ENCODE measurements at places on chromosomes 1 and 21.

GRCh38 chr21:42062236-42063022 is 8.7 kb upstream of the UMODL1 start:
- peak; percentile 86 for DNase-seq

DNA sequence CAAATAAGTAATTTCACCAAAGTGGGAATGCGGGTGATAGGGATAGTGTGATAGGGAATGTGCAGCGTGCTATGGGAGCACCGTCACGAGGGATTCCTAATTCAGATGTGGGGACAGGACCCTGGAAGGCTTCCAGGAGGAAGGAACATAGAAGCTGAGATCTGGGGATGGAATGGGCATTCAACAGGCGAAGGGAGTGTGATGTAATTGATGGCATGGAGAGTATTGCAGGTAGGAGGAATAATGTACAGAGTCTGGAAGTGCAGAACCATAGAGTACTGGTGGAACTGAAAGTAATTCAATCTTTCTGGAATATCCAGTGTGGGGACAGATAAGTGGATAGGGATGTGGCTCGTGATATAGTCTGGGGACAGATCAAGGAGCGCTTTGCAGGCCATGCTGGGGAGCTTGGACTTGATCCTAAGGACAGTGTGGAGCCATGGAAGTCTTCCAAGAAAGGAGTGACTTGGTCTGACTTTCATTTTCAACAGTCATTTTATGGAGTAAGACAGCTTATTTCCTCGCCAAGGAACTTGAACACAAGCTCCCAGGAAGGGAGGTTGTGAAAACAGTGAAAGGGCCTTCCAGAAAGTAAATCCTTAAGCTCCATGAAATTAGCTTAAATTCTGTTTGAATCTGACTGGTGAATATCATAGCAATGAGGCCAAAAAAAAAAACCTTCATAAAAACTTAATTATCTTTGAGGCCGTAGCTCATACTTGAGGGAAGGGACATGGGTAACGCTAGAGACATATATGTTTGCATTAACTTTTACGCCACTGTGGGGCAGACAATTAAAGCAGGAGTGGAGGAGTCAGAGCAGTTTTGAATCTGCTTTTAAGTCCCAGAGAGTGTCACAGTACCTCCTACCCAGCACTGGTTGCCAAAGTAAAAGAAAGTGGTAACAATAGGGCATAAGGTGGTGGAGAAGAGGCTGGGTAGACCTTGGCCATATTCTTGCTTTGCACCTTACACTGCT is 55.8 kb downstream of the ROR1 start:
- DNase-seq = no peak

GRCh38 chr1:70672442-70672888 is 261.4 kb downstream of the CTH start:
- DNase-seq = no peak

DNA sequence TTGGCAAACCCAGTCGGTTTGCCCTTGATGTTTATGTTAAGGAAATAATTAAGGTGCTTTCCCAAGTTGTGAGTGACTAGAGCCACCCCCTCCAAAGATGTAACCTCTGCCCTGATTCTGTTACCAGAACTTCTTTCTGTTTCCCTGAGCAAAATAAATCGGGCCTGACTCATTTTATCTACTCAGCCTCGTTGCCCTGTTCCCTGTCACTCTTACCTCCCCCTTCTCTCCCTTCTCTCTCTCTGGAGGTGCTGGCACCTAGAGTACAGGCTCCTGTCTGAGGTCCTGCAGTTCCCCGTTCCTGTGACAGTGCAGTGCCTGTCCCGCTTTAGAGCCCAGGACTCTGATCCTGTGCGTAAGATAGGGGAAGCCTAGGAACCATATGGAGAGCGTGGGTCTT is 35.4 kb downstream of the CXADR start:
- no peak for DNase-seq

DNA sequence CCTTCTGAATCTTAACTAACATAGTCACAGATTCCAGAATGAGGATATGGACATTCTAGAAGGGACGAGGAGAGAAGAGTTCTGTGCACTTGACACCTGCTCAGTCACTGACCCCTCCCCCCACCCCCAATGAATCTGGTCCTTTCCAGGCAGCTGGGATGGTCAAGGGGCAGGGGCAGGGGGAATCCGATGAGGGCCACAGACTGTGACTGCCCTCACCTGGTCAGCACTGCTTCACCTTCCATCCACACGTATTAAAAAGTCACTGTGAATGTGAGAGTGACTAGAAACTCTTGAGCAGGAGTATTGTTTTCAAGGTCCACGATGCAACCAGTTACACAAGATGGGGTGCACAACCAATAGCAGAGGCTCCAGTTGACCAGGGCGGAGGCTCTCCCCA is 9.5 kb upstream of the PRAMEF12 start:
- no peak for DNase-seq

DNA sequence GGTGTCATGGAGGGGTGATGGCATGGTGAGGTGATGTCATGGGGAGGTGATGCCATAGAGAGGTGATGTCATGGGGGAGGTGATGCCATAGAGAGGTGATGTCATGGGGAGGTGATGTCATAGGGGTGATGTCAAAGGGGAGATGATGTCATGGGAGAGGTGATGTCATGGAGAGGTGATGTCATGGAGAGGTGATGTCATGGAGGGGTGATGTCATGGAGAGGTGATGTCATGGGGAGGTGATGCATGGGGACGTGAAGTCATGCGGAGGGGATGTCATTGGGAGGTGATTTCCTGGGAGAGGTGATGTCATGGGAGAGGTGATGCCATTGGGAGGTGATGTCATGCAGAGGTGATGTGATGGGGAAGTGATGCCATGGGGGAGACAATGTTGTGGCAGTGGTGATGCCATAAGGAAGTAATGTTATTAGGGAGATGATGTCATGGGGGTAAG is 92.1 kb upstream of the C1orf174 start:
- no peak for DNase-seq

DNA sequence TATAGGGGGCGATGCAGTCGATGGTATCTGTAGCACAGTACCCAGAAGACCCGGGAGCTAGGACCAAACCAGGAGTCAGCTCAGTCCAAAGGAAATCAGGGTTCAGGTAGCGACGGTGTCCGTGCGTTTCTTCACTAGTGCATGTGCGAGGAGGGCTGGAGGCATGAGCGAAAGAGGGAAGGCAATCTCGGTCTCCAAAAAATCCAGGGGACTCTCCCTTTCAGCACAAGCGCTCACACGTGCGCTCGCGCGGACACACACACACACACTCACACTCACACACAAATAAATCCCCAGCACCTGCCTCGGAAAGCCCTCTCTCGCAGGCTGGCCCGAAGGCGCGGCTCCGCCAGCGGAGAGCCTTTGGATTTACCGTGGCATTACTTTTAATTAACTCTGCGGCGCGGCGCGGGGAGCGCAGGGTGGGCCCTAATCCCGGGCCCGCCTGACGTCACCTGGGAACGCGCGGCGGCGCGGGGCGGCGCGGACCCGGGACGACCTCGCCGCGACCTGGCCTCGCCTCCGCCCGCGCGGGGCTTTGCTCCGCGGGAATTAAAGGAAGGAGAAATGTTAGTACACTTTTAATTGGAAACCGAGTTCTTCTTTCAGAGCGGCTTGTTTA is 121.2 kb downstream of the LMX1A start:
- DNase-seq = no peak

- no peak for DNase-seq
Measured at GRCh38 chr1:40024671-40025070, 15.9 kb upstream of the CAP1 start.

DNA sequence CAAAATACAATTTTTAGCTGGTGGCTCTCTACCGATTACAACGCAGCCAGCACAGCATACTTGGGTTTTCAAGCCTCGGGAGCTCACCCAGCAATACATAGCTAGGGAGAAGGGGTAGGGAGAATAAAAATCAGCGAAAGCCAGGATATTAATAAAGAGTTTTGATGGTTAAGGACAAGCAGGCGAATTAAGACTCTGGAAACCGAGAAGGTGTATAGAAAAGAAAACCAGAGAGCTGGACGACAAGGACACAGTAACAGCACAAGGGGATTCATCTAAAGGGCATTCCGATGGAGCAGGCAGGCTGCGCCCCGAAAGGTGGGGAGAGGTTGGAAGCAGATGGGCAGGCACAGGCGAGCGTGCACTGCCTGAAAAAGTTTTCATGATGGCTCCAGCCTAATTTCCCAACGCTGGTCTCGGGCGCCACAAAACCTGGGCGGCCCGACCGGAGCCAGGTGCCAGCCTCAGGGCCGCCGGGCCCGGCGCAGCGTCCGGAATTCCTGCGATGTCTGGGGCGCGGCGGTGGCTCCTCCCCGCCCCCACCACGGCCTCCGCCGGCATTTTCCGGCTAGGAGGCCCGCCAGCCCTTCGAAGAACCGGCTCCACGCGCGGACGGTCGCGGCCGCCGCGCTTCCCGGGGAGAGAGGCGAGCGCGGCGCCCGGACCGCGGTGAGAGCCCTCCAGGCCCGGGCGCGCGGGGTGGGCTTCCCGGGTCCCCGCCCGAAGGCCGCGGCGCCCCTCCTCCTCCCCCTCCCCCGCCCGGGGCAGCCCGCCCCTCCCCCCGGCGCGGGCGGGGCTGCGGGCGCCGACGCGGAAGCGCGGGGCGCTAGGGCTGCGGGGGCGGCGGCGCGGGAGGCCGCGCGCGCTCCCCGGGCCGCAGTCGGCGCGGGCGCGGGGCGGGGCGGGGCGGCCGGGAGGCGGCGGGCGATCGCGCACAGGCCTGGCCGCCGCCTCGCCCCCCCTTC is 774 bp upstream of the DYRK1A start:
- DNase-seq = no peak

- DNase-seq = no peak
Measured at GRCh38 chr1:228358039-228358763, 48.4 kb downstream of the TRIM11 start.

GRCh38 chr21:29669416-29669815 is 270.4 kb downstream of the GRIK1 start:
- DNase-seq = no peak

DNA sequence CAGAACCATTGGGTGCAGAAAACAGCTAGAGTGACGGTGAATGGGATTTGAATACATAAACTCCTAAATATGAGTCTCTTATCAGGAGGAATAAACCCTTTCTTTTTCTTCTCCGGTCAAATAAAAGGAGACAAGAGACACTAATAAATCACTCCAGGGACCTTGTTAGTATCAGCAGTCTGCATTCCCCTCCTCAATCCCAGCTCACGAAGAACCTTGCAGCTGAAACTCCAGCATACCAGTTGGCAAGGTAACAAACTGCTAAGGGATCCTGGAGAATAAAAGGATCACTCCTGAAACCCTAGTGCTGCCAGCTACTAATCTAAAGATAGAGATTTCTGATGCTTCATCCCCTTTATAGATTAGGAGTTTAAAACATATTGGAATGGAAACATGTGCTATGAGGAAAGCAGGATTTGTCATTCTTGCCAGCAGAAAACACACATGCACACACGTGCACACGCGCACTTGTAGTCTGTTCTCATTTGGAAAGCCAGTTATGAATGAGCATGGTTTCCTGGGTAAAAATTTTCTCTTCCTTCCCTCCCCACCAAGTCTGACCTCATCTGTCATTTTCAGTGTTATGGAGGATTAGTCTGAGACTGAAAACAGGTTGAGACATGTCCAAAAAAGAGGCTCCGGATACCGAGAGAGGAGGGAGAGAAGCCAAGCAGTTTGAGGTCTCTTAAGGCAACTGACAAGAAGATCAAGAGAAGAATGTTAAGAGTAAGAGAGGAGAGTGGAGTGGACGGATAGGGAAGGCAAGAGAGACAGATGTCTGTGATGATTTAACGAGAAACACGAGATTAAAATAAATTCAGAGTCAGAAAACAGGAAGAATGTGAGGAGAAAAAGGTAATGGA is 10.9 kb downstream of the IER5 start:
- DNase-seq = peak; percentile 61

- no peak for DNase-seq
Measured at GRCh38 chr1:238438311-238439270, 547.9 kb upstream of the ZP4 start.

- no peak for DNase-seq
Measured at GRCh38 chr1:205716371-205717132, 33.4 kb downstream of the NUCKS1 start.

- DNase-seq = no peak
Measured at GRCh38 chr1:246383791-246384190, 123.3 kb downstream of the SMYD3 start.

- no peak for DNase-seq
Measured at GRCh38 chr1:16233431-16233830, 3.6 kb downstream of the CPLANE2 start.

GRCh38 chr1:94614168-94614815 is 72.7 kb upstream of the F3 start:
- DNase-seq = no peak

DNA sequence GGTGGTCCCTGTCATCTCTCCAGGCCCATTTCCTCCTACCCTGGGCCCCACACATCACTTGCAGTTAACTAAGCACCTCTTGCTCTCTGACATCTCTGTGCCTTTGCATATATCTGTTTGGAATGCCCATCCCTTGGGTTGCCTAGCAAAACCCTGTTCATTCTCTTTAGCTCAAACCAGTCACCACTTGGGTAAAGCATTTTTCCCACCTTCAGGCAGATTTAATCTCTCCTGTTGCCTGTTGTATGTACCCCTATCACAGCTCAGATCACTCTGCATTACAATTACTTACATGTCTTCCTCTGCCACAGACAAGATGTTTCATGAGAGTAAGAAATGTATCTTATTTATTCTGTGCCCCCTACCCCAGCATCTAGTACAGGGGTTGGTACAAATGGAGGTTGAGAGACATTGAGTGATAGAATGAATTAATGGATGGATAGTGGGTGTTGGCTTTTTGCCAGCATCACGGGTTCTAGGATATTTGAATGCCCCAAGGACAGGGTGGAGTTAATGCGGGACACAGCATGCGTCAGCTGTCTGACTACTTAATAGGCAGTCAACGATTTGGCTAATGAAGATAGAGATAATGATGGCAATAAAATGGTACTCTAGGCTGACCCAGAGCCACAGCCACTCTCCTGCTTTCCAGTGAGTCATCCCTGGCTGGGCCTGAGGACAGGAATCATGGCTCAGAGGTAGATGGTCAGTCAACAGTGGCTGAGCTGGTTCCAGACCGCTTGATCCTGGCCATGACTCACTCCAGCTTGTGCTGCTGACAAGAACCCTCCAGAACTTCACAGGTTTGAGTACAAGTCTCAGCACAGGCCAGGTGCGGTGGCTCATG is 6.5 kb downstream of the NR0B2 start:
- no peak for DNase-seq

DNA sequence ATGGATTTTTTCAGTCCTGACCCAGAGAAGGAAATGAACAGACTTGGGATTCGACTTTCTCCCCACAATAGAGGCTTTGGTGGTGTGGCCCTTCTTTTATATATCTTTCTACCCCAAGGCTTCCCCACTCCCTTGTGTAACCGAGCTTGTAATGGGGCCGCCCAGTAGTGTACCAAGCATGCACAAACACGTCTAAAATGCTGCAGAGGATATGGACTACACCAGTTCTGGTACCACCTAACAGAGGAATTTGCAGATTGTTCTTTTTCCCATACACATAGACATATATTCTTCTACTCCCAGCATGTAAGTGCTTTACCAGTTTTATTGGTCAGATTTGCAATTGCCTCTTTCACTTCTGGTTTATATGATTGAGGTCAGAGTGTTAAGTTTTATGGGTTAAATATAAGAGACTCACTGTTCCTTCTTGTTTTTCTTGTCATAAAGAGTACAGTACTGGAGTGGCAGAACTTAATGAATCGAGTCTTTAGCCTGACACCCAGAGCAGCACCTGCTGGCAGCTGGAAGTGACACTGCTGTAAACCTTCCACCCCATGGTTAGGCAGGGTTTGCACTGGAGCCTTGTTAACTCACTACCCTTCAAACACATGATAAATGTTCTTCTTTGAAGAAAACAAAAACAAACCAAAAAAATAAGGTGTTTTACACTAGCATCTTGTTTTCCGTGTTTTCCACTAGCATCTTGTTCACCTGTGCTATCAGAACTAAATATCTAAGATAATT is 198.6 kb downstream of the PTPRC start:
- DNase-seq = peak; percentile 10

- DNase-seq = no peak
Measured at GRCh38 chr1:1827089-1827848, 49.0 kb upstream of the NADK start.

All from GM13977 (cell line).